ENCODE measurements at places on chromosomes 3 and 15. TPM values are rescaled to one million over a fixed set of nuclear protein-coding genes. Genes with fewer than 3 reads are reported as not detected.

CPLX3 gene
- not detected for polyA plus RNA-seq

- no peak overlapping the region for H3K27ac ChIP-seq
- no peak overlapping the region for H3K4me3 ChIP-seq
- no peaks in the 10 kb centered on the region for H3K4me1 ChIP-seq
Measured at GRCh38 chr3:54259636-54260035, 137.3 kb downstream of the CACNA2D3 start.

- no peaks in the 10 kb centered on the region for H3K27me3 ChIP-seq
- DNase-seq: no peak
- peaks cover 2% of the 10 kb centered on the region for H3K4me1 ChIP-seq
Measured at GRCh38 chr15:42508263-42508690, 12.8 kb downstream of the SNAP23 start.

ARL14 gene
- not detected for polyA plus RNA-seq

IGSF11 gene
- polyA plus RNA-seq: not detected

DNA sequence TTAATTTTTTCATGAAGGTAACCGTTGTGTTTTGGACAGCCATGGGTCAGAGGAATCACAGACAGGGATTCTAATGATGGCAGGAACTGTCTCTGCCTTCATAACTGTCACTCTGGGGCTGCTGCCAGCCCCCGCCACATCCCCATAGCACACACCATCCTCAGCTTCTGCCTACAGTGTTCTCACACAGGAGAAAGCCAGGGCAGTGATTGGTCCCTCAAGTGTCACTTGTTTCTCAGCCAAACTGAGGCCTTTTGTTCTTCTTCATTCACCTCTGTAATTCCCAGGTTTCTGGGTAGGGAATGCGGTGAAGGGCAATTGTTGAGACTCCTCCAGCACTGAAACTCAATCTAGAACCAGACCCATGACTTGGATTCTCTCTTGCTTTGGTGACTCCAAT, 65.4 kb upstream of the C3orf80 start:
- H3K4me3 ChIP-seq: no peak overlapping the region
- H3K36me3 ChIP-seq: no peaks in the 10 kb centered on the region
- DNase-seq: no peak
- H3K27me3 ChIP-seq: peaks cover 2% of the 10 kb centered on the region
- no peak overlapping the region for H3K27ac ChIP-seq
